Osteocyte (in vitro differentiated cells): ENCODE measurements at places on chromosomes 12 and 14.

- DNase-seq: no peak
These were observed 24.1 kb downstream of the DMAC2L start for GRCh38 chr14:50335989-50336824.

- DNase-seq: no peak
These were observed 383.8 kb downstream of the SNAPC1 start for GRCh38 chr14:62146030-62146429.

GRCh38 chr12:77433799-77434198 lies 368.4 kb upstream of the E2F7 start:
- DNase-seq: no peak

DNA sequence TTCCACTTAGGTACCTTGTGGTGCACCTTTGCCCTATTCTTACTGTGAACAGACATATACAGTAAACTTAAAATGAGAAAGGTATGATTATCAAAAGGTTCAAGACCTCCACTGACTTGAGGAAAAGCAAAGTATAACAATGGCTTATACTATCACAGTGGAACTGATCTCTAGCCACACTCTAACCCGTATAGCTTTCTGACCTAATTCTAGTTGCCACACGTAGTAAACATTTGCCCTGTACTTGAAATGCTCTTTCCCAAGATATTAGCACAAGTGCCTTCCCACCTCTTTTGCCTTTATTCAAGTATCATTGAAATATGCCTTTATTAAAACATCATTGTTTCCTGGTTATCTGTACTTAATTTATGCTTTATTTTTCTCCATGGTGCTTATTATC lies 250.4 kb upstream of the PPFIA2 start:
- no peak for DNase-seq

- no peak for DNase-seq
These were observed 65.4 kb downstream of the TAOK3 start for GRCh38 chr12:118307069-118307954.

DNA sequence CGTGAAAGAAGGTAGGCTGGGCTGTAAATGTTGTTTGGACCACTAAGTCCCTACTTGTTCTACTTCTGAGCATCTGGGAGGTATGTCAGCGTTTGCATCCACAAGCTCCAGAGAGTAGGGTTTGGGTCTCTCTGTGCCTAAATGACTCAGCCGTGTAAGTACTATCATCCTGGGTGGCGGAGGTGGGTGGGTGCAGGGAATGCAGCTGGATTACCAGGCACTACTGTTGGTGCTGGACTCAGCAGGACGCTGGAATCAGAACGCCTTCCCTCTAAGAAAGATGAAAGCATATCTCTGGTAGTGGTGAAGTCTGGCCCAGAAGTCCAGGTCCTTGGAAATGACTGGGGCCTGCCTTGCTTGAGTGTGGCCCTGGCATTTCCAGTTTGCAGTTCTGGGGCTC lies 289.7 kb downstream of the PCNX1 start:
- no peak for DNase-seq

GRCh38 chr12:94498073-94498472 lies 38.4 kb upstream of the CEP83 start:
- no peak for DNase-seq

GRCh38 chr14:46550836-46551235 lies 100.7 kb downstream of the RPL10L start:
- DNase-seq: no peak

GRCh38 chr14:64715146-64715627 lies 11.0 kb downstream of the PLEKHG3 start:
- no peak for DNase-seq

GRCh38 chr12:20189767-20190166 lies 178.6 kb upstream of the PDE3A start:
- no peak for DNase-seq

GRCh38 chr14:67423424-67423823 lies 11.5 kb upstream of the PLEK2 start:
- DNase-seq: no peak

GRCh38 chr14:39442293-39442692 lies 10.1 kb upstream of the FBXO33 start:
- no peak for DNase-seq

DNA sequence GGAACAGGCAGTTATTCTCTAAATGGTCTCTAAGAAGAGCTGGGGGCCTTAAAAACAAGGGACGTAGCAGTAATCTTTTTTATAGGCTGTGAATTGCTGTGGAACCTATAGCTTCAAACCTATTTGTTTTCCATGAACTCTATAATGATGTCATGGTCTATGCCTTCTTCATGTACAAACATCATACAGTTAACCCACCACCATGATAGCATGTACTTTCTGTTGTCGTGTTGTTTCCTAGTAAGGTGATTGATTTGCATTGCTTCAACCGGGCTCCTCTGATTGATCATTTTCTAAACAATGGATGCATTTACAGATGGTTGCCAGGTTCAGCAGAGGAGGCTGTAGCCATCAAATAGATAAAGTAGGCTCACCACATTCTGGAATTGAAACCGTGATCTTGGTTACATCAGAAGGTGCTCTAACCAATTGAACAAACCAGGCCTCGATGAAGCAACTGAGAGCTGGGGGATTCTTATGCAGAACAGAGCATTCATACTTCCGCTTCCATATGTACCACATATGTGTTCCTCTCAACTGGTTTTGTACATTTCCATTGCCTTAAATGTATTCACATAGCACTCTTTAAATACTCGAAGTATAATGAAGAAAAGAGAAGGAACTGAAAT lies 25.6 kb upstream of the PCNX1 start:
- no peak for DNase-seq

DNA sequence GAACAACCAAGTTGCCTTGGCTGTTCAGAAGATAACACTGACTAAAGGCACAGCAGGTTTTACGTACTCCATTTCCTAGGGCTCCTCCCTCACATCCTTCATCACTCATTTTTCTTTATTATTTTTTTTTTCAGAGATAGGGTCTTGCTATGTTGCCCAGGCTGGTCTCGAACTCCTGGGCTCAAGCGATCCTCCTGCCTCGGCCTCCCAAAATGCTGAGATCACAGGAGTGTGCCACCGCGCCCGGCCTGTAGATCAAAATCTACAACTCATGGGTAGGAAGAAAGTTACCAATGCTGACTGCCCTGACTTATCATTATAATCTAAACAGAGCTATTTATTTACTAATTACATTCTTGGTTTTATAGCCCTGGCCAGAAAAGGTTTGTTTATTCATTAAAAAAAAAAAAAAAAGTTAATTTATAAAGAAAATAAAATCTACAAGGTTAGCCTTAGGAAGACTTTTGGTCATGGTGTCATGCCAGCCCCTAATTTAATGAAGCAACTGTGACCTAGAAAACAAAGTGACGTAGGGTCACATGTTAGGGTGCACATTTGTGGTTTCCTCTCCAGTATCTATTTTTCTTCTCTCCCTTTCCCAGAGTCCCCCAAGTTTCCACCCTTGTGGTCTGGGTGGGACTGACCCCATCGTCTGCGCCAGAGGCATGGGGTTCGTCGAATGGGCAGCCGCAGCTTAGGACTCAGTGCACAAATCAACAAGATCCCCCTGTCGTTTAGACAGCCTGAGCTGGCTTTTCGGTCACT lies 19.0 kb upstream of the FOXN3 start:
- no peak for DNase-seq

GRCh38 chr14:104797115-104798044 lies 1.8 kb upstream of the AKT1 start:
- no peak for DNase-seq
